Calu3 (cell line): ENCODE measurements at places on chromosomes 6 and 20. TPM values are rescaled to one million over a fixed set of nuclear protein-coding genes. Genes with fewer than 3 reads are reported as not detected.
A peak's percentile ranks its signal among the peaks of the same experiment; 100 is the strongest.

Gene SLC24A3
- total RNA-seq: not detected in 2 replicates

Gene FNDC11
- 0.24 TPM in 1 of 2 replicates, not detected in the other for total RNA-seq

Gene DNAJC5
- total RNA-seq: 79.9 and 85.9 TPM in 2 replicates

Gene ZGPAT
- 47.0 and 48.4 TPM in 2 replicates for total RNA-seq

Gene NNAT
- not detected in 2 replicates for total RNA-seq

Gene SPTLC3
- total RNA-seq: 7.5 and 11.1 TPM in 2 replicates

DNA sequence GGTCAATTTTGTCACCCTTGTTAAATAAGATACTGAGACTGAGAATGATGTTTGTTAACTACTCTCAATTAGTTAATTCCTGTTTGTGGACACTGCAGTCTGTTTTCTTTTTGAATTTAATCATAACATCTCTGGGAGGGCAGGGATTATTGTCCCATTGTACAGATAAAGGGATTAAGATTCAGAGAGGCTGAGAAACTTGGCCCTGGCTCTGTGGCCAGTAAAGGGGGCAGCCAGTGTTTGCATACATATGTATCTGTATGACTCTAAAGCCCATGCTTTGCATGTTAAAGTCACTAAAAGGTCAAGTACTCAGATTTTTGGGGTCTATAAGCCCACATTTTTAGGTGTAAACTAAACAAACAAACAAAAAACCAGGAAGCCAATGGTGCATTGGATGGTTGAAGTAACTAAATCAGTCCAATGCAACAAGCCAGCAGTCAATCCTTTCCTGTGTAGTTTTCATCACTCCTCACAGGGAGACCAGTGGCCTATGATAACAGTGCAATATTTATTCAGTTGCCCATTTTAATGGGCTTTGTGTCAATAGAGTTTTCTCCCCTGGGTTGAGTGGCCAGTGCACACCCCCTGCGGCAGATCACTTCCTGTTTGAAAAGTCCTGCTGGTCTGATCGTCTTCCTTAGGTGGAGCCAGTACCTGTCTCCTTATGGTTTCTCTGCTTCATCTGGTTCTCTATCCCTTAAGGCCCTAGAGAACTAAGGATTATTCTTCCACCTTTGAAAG is 106.7 kb downstream of the SLX4IP start:
- no peaks in the 10 kb centered on the region for H3K27me3 ChIP-seq
- H3K36me3 ChIP-seq: peaks cover 6% of the 10 kb centered on the region
- peak overlapping the region; percentile 47 for H3K27ac ChIP-seq
- no peak for DNase-seq
- peaks cover 27% of the 10 kb centered on the region for H3K4me1 ChIP-seq
- H3K4me3 ChIP-seq: no peak overlapping the region

DNA sequence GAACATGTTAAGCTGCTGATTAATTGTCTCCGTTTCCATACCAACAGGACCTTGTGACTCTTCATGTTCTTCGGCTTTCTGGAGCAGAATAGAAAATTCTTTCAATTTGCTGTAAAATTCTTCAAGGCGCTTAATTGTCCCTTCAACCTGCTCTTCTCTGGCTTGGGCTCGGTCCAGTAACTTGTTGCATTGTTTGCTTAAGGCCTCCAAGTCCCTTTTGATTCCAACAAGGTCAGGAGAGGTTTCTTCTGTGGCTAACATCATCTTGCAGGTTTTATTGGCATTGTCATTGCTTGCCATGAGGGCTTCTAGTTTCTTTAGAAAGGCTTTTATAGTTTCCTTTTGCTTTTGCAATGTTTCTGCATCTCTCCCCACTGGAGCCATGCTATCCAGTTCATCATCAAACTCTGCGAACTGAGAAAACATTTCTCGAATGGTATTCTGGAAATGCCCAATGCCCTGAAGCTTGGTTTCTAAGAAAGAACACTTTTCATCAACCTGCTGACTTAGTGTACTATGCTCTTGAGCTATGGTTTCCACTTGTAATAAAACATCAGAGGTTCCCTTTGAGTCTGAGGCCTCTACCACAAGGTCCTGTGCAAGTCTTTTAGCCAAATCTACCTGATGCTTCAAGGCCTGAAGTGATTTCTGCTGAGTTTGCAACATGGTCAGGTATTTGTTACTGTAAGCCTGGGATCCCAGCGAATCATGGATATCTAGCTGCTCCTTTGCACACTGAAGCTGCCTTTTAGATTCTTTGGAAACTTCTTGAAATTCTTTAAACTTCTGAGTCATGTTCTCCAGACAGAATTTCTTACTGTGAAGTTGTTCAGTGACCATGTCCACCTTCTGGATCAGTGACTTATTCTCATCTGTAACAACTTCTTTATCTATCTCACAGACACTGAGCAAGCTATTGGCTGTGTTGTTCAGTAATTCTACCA is 90.2 kb downstream of the DST start:
- H3K4me3 ChIP-seq: no peak overlapping the region
- H3K27ac ChIP-seq: no peak overlapping the region
- DNase-seq: no peak
- peaks cover 21% of the 10 kb centered on the region for H3K4me1 ChIP-seq

- DNase-seq: no peak
- no peaks in the 10 kb centered on the region for H3K4me1 ChIP-seq
- no peak overlapping the region for H3K27ac ChIP-seq
- no peak overlapping the region for H3K4me3 ChIP-seq
- peaks cover 14% of the 10 kb centered on the region for H3K27me3 ChIP-seq
Measured at GRCh38 chr6:39973661-39974060, 39.4 kb upstream of the MOCS1 start.

- no peak overlapping the region for H3K4me3 ChIP-seq
- no peak for DNase-seq
- H3K36me3 ChIP-seq: peaks cover 6% of the 10 kb centered on the region
Measured at GRCh38 chr6:133892813-133893691, 4.1 kb downstream of the TCF21 start.

DNA sequence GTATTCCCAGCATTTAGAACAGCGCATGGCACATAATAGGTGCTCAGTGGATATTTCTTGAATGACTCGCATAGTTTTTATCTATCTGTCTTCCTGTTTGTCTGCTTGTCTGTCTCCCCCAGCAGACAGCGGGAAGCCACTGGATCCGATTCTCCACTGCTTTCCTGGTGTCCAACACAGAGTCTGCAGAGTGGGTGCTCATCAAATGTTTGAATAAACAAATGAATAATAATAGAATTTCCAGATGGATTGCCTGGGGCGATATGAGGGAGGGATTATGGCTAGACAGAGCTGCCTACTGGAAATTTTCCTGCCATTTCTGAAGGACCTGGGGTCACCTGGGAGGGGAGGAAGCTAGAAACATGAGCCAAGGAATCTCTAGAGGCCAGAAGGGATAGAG is 18.9 kb downstream of the CDH22 start:
- H3K27me3 ChIP-seq: no peaks in the 10 kb centered on the region
- H3K27ac ChIP-seq: no peak overlapping the region
- DNase-seq: no peak
- H3K36me3 ChIP-seq: no peaks in the 10 kb centered on the region
- no peaks in the 10 kb centered on the region for H3K4me1 ChIP-seq

DNA sequence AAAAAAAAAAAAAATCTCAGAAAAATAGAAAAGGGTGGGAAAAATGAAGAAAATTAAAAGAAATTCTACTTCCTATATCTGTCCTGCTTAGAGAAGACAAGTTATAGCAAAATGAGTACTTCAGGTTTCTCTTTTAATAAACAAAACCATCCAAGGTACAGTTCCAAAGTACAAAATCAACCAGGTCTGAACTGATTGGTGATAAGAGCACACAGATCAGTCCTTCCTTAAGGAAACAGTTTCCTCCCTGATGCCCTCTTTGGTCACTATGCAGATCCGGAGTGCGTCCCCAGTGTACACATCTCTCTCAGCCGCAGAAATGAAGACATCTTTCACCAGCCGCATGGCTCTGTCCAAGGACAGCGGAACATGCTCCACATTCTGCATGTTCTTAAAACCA is 18.1 kb downstream of the PSMB1 start:
- peaks cover 29% of the 10 kb centered on the region for H3K36me3 ChIP-seq
- H3K27me3 ChIP-seq: no peaks in the 10 kb centered on the region
- H3K4me3 ChIP-seq: no peak overlapping the region
- no peak overlapping the region for H3K27ac ChIP-seq
- H3K4me1 ChIP-seq: no peaks in the 10 kb centered on the region
- no peak for DNase-seq

- H3K36me3 ChIP-seq: peaks cover 5% of the 10 kb centered on the region
- H3K4me1 ChIP-seq: peaks cover 8% of the 10 kb centered on the region
- no peaks in the 10 kb centered on the region for H3K27me3 ChIP-seq
- H3K4me3 ChIP-seq: no peak overlapping the region
- H3K27ac ChIP-seq: no peak overlapping the region
Measured at GRCh38 chr6:144500892-144501291, 215.8 kb downstream of the UTRN start.

DNA sequence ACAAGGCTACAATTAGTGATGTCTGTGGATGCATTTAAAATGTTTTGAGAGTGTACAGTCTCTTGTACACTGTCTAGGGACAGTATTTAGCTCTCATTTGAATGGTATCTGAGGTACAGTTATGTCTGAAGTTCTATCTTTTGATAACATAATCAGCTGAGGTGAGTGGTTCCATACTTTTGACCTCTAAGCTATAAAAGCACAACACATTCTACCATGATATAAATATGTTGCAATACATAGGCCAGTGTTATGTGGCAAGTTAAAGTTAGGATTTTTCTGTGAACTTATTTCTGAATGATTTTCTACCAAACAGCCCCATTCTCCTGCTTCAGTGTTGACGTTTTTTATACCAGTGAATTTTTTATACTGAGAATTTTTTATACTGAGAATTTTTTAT is 77.6 kb downstream of the AKAP7 start:
- H3K27me3 ChIP-seq: no peaks in the 10 kb centered on the region
- H3K4me3 ChIP-seq: no peak overlapping the region
- no peak overlapping the region for H3K27ac ChIP-seq
- no peaks in the 10 kb centered on the region for H3K4me1 ChIP-seq
- no peaks in the 10 kb centered on the region for H3K36me3 ChIP-seq
- DNase-seq: no peak

DNA sequence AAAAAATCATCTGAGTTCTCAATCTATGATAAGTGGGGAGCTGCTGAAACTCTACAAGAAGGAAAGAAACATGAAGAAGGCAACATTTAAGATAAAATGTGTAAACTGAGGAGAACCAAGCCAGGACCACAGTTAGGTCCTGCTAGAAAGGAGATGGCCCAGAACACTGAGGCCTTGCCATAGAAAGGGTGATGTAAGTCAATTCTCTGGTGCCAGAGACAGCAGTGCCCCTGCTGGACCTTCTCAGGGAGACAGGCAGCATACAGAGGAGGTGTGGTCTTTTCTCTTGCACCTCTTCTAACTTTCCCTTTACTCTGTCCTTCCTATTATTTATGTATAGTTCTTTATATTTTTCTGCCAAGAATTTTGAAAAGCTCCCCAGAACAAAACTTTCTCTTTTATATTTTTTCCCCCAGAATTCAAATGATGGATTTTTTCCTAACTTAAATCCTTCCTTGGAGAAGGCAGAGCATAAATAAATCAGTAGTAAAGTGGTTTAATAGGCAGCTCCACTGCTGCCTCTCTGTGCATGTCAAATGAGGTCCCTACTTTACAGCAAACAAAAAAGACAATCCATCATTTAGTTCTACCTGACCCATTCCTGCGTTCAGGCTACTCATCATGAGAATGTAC is 9.0 kb downstream of the UQCC2 start:
- H3K27me3 ChIP-seq: no peaks in the 10 kb centered on the region
- DNase-seq: peak; percentile 51
- H3K4me1 ChIP-seq: peaks cover 2% of the 10 kb centered on the region
- H3K27ac ChIP-seq: no peak overlapping the region

- peaks cover 57% of the 10 kb centered on the region for H3K4me1 ChIP-seq
- H3K36me3 ChIP-seq: peaks cover 60% of the 10 kb centered on the region
- DNase-seq: no peak
- peak overlapping the region; percentile 84 for H3K27ac ChIP-seq
Measured at GRCh38 chr6:56691814-56692213, 49.1 kb upstream of the DST start.

GRCh38 chr6:137414599-137414998 is 79.6 kb downstream of the OLIG3 start:
- H3K36me3 ChIP-seq: peaks cover 4% of the 10 kb centered on the region
- peak overlapping the region; percentile 71 for H3K4me3 ChIP-seq
- H3K27ac ChIP-seq: no peak overlapping the region
- peaks cover 57% of the 10 kb centered on the region for H3K27me3 ChIP-seq
- H3K4me1 ChIP-seq: no peaks in the 10 kb centered on the region
- no peak for DNase-seq

DNA sequence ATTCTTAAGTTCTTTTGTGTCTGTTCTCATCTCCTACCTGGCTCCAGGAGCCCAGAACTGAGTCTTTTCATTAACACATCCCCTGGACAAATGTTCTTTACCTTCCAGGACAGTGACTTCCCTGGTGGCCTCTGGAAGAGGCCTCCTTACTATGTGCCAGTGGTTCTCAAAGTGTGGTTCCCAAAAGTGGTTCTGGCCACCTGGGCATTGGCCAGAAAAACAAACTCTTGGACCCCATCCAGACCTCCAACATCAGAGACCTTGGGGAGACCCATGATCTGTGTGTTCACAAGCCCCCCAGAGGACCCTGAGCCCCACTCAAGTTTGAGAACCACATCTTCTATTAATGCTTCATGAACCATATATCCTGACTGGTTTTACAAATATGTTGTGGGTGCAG is 7.2 kb upstream of the VSX1 start:
- H3K4me3 ChIP-seq: no peak overlapping the region
- peaks cover 9% of the 10 kb centered on the region for H3K27me3 ChIP-seq
- no peak for DNase-seq
- no peak overlapping the region for H3K27ac ChIP-seq
- no peaks in the 10 kb centered on the region for H3K36me3 ChIP-seq
- no peaks in the 10 kb centered on the region for H3K4me1 ChIP-seq

DNA sequence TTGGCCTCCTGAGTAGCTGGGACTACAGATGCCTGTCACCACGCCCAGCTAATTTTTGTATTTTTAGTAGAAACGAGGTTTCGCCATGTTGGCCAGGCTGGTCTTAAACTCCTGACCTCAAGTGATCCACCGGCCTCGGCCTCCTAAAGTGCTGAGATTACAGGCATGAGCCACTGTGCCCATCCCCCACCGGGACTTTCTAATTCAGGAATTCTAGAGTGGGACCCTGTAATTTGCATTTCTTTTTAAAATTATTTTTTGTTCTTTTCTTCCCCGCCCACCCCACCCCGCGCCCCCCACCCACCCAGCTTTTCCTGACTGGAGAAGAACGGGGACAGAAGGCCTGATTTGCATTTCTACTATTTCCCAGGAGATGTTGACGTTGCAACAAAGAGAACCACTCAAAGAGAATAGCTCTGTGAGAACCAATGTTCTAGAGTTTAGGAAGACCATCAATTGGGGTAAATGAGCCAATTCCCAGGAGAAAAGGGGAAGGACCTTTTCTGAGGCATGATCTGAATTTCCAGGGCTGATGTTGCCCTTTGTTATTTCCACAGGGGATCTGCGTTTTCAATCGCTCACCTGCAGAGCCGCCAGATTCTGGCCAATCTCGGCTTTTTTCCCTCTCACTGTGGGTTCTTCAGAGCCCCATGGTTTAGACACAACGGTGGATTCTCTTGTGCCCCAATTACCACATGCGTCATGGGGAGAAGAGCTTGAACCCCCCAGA is 33.2 kb upstream of the TFAP2C start:
- peaks cover under 1% of the 10 kb centered on the region for H3K36me3 ChIP-seq
- H3K27me3 ChIP-seq: no peaks in the 10 kb centered on the region
- H3K27ac ChIP-seq: no peak overlapping the region
- no peaks in the 10 kb centered on the region for H3K4me1 ChIP-seq
- no peak overlapping the region for H3K4me3 ChIP-seq
- DNase-seq: no peak
